ENCODE measurements at places on chromosomes 16 and 17.

DNA sequence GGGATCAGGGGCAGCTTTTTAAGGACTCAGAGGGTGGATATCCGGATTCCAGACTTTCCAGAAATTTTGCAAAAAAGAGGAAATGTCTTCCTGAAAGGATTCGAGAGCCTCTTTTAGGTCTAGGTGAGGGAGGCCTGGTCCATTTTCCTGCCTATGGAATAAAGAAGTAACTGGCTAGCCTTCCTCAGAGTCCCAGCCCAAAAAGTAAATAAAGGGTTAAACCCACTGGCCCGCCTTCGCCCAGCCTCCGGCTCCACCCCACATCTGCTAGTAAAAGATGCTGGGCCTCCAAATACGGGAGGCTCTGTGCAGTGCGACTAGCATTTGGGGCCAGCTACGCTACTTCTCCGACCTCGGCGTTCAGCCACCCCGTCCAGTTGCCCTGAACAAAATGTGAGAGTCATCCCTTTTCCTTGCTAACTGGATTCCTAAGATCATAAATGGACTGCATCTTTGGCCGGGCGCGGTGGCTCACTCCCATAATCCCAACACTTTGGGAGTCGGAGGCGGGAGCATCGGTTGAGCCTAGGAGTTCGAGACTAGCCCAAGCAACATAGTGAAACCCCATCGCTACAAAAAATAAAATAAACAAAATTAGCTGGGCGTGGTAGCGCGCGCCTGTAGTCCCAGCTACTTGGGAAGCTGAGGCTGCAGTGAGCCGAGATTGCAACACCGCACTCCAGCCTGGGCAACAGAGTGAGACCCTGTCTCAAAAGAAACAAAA, 824 bp upstream of the MPP2 start:
- peak; percentile 67 for ATAC-seq

DNA sequence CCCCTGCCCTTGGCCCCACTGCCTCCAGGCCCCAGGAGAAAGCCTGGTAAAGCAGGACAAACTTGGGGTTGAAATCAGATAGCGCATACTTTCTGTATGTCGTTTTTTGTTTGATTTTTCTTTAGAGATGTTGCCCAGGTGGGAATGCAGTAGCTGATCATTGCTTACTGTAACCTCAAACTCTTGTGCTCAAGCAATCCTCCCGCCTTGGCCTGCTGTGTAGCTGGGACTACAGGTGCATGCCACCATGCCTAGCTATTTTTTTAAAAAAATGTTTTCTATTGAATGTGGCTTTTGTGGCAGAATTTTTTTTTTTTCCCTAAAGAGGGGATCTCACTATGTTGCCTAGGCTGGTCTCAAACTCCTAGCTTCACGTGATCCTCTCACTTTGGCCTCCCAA, 11.1 kb upstream of the CCL5 start:
- no peak for ATAC-seq

DNA sequence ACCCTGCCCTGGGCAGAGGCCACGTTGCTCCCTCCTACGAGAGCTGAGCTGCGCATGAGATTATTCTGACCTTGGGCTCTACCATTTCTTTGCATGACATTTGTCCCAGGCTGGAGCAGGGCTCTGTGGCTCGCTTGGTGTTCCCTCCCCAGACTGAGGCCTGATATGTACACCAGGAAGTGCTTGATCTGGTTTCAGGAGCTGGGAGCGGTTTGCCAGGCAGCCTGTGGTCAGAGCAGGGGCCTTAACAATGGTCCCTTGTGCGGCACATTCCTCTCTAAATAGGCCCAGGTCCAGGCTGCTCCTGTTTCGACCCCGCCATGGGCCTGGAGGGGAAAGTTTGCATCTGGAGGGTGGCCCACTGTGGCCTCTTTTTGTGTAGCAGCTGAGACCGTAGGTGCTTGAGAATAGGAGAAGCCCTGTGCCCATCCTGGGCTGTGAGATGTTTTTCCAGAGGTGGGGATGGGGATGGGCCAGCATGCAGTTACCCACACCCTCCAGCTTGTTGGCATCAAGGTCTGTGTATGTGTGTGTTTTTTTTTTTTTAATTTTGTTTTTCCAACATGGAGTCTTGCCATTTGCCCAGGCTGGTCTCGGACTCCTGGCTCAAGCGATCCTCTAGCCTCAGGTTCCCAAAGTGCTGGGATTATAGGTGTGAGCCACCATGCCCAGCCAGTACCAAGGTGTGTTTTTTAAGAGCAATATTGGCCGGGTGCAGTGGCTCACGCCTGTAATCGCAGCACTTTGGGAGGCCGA, 253.9 kb downstream of the SEC14L1 start:
- ATAC-seq, result peak; percentile 14

GRCh38 chr17:38563362-38564253, 42.1 kb downstream of the SRCIN1 start:
- ATAC-seq, result no peak

GRCh38 chr16:88608076-88608475, 30.3 kb upstream of the IL17C start:
- no peak for ATAC-seq

GRCh38 chr16:11278681-11279628, 2.2 kb downstream of the PRM1 start:
- ATAC-seq, result no peak

DNA sequence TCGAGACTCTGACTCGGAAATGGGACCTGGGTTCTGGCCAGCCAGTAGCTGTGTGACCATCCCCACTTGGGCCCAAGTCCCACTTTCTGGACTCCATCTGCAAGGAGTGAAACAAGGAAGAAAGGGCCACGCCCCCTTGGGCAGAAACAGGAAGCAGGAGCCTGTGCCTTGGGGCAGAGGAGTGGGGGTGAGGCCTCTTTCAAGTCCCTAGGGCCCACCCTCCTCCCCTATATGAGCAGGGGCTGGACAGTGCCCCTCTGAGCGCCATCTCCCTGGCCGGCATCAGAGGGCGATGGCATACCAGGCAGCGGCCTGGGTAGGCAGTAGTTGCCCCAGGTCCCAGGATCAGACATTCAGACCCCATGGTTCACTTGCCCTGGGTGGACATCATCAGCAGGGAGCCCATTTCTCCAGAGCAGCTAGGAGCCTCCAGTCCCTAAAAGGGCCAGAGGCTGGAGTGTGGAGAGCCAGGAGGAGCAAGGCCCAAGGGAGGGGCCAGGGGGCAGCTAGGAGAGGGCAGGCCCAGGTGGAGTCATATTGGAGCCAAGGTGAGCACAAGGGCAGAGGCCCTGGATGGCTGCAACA, 7.1 kb downstream of the BCAR1 start:
- peak; percentile 5 for ATAC-seq

GRCh38 chr17:38926293-38927070, 1.1 kb downstream of the LASP1NB start:
- peak; percentile 6 for ATAC-seq

DNA sequence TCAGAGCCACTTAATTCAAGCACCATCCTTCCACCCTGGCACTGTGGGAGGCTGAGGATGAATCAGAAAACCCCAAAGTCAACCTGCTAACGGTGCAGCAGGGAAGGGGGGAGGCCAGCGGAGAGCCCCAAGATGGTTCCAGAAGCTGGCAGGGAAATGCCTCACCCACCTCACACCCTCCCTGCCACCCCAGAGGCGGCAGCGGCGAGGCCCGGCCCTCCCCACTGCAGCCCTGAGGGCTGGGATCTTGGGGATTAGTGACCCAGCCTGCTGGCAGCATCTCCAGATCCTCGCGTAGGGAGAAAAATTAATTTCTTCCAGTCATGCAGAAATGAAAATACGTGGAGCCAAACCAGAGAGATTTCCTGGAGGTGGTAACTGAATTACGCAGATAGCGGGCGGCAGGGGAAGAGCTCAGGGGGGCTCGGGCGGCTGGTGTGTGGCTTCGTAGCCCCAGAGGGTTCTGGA, 38.2 kb downstream of the CBFA2T3 start:
- peak; percentile 5 for ATAC-seq

DNA sequence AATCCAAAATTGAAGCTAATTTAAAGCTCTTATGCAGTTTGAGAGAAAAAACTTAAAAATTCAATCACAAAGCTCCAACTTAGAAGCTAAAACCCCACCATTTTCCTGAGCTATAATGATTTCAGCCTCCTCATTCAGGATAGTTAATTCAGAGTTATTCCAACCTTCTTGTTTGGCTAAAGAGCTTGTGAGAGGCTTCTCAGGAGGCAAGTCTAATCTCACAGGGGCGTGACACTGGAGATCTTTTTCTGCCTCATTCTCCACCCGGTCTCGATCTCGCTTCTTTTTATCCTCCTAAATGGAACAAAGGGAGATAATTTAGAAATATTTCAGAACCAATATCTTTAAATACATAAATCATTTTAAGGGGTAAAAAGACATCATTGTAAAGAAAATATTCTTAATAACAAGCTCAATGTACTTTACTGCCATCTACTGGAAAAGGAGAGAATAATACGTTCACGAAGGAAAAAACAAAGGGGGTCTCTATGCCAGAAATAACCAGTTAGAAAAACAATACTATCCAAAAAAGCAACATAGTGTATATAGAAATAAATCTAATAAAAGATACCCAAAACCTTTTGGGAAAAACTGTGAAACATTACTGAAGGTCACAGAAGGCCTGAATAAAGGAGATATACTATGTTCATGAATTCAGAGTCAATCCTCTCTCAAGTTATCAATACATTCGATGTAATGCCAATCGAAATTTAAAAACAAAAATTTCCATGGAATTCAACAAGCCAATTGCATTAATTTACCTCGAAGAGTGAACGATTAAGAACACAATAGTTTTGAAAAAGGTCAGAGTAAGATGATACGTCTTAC, 13.9 kb downstream of the BRD7 start:
- no peak for ATAC-seq

DNA sequence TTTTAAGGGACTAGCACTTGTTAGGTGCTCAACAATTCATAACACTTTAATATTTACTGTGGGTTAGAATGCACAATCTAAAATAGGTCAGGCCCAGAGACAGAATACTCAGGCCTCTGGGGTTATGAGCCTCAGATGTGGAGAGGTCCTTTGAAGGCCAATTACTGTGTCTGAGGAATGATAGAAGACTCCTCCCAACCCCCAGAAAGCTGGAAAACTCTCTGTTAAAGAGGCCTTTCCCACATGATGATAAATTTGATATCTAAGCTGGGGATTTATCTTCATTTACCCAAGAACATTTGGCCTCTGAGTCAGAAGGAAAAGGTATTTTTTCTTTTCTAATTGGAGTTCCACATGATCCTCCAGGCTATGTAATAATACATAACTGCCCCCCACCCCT, 41.1 kb upstream of the MMD start:
- peak; percentile 50 for ATAC-seq

- no peak for ATAC-seq
Measured at GRCh38 chr17:77083531-77083930, 57.2 kb upstream of the SEC14L1 start.

- no peak for ATAC-seq
Measured at GRCh38 chr17:36889770-36890349, 47.4 kb upstream of the LHX1 start.

DNA sequence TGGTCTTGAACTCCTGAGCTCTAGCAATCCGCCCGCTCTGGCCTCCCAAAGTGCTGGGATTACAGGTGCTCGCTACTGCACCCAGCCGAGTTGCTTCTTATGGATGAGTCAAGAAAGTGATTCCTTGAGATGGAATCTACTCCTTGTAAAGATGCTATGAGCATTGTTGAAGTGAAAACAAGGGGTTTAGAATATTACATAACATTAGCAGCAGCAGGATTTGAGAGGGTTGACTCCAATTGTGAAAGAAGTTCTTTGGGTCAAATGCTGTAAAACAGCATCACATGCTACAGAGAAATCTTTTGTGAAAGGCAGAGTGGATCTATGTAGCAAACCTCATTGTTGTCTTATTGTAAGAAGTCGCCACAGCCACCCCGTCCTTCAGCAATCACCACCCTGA, 72.7 kb downstream of the NT5M start:
- no peak for ATAC-seq

GRCh38 chr17:32458371-32458770, 14.1 kb downstream of the PSMD11 start:
- no peak for ATAC-seq

DNA sequence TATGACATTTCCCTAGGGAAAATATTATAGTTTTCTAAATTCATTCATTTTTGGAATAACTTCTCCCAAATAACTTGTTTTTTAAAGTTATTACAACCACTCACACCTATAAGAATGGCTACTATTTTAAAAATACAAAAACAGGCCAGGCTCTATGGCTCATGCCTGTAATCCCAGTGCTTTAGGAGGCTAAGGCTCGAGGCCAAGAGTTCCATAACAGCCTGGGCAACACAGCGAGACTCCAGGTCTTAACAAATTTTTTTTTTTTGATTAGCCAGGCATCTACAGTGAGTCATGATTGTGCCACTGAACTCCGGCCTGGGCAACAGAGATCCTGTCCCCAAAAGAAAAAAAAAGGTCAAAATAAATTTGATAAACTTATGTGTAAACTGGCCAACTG, 43.6 kb upstream of the YPEL2 start:
- no peak for ATAC-seq

DNA sequence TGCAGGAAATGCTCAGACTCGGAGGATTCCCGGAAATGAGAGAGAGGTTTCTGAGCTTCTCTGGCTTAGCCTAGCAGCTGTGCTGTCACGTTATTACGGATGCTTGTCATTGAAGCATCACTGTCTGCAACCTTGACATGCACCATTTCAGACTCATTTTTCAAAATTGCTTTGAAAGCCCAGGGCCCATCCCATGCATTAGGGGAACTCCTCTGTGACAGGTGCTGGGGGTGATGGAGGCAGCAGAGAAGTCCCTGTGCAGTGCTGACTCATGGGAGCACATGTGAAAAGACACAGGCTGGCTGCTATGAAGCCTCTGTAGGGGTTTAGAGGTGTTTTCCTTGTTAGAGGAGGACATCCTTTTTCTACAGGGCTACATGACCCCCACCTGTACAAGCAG, 214.0 kb upstream of the MPHOSPH6 start:
- ATAC-seq, result no peak

DNA sequence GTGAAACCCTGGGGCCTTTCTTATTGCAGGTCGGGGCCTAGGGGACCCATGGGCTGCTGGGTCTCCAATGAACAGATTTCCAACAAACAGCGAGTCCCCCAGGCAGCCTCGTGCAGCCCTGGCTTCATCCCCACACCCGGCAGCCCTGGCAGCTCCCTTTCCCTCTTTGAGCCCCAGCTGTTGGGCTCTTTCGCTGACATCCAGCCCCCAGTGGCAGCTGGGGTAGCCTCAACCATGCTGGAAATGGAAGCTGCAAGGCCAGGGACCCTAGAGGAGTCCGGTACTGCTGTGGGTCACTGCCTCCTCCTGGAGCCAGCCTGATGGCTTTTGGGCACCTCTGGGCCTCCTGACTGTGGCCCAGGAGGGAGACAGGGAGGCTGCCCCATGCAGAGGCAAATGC, 5.9 kb downstream of the RPUSD1 start:
- ATAC-seq, result no peak

DNA sequence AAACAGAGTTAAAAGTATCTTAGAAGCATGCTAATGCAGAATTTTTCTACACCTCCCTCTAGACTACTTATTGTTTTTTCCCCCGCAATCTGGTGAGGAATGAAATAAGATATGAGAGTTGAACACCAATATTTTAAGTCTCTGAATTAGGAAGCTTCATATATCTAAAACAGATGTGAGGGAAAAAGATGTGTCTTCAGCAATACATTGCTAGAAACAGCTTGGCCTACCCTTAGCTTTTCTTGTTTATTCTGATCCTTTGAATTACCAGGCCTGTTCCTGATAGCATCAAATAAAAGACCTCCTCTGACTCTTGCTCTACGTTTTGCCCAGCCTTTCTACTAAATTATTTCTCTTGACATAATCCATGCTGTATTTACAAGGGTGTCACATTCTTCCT, 221.8 kb downstream of the CDH11 start:
- peak; percentile 91 for ATAC-seq

- ATAC-seq, result no peak
Measured at GRCh38 chr17:81277946-81278693, 17.0 kb downstream of the SLC38A10 start.

- ATAC-seq, result peak; percentile 48
Measured at GRCh38 chr17:42832213-42832933, 824 bp upstream of the PSME3 start.

All from SK-N-SH treated with all-trans-retinoic acid at 6 μM for 48 hours (cell line).